ENCODE measurements at places on chromosomes 7 and 10. TPM values are rescaled to one million over a fixed set of nuclear protein-coding genes. Genes with fewer than 3 reads are reported as not detected.

GRCh38 chr7:101912716-101913110 is 95.3 kb downstream of the CUX1 start:
- peaks cover 4% of the 10 kb centered on the region for H3K27me3 ChIP-seq
- peaks cover 10% of the 10 kb centered on the region for H3K36me3 ChIP-seq
- H3K27ac ChIP-seq: no peak overlapping the region

- peaks cover 4% of the 10 kb centered on the region for H3K36me3 ChIP-seq
- DNase-seq: peak; percentile 0
- H3K4me3 ChIP-seq: peak overlapping the region; percentile 70
- peaks cover 5% of the 10 kb centered on the region for H3K27me3 ChIP-seq
These were observed 321.0 kb downstream of the WDR37 start for GRCh38 chr10:1377231-1377630.

GRCh38 chr7:158802535-158803366 is 26.6 kb downstream of the ESYT2 start:
- H3K27ac ChIP-seq: no peak overlapping the region
- H3K4me1 ChIP-seq: no peaks in the 10 kb centered on the region
- H3K4me3 ChIP-seq: no peak overlapping the region

GRCh38 chr7:33671531-33672262 is 233.6 kb upstream of the BMPER start:
- H3K27me3 ChIP-seq: peaks cover 3% of the 10 kb centered on the region
- DNase-seq: no peak
- H3K36me3 ChIP-seq: peaks cover 4% of the 10 kb centered on the region
- H3K27ac ChIP-seq: no peak overlapping the region
- H3K4me3 ChIP-seq: no peak overlapping the region

GRCh38 chr10:115272482-115272881 is 179.3 kb downstream of the ATRNL1 start:
- no peaks in the 10 kb centered on the region for H3K36me3 ChIP-seq
- DNase-seq: no peak
- peaks cover 2% of the 10 kb centered on the region for H3K27me3 ChIP-seq

GRCh38 chr10:91694170-91694794 is 61.4 kb upstream of the PPP1R3C start:
- no peak overlapping the region for H3K27ac ChIP-seq
- peaks cover 1% of the 10 kb centered on the region for H3K27me3 ChIP-seq
- no peak overlapping the region for H3K4me3 ChIP-seq
- no peaks in the 10 kb centered on the region for H3K4me1 ChIP-seq
- H3K36me3 ChIP-seq: no peaks in the 10 kb centered on the region

DNA sequence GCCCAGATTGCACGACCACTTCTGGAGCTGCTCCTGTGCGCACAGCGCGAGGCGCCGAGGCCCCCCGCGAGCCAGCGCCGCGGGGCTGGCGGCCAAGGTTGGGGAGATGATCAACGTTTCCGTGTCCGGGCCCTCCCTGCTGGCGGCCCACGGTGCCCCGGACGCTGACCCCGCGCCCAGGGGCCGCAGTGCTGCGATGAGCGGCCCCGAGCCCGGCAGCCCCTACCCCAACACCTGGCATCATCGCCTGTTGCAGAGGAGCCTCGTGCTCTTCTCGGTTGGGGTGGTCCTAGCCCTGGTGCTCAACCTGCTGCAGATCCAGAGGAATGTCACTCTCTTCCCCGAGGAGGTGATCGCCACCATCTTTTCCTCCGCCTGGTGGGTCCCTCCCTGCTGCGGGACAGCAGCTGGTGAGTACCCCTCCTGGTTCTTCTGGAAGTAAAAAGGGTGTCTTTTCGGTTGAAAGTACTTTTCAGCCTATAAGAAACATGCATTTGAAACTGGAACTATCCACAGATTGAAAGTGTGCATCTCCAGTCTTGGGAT is 683 bp downstream of the INSIG1 start:
- H3K36me3 ChIP-seq: peaks cover 23% of the 10 kb centered on the region
- no peak for DNase-seq
- H3K4me3 ChIP-seq: peak overlapping the region; percentile 96
- H3K4me1 ChIP-seq: peaks cover 33% of the 10 kb centered on the region
- H3K27ac ChIP-seq: peak overlapping the region; percentile 91
- peaks cover 3% of the 10 kb centered on the region for H3K27me3 ChIP-seq

DNA sequence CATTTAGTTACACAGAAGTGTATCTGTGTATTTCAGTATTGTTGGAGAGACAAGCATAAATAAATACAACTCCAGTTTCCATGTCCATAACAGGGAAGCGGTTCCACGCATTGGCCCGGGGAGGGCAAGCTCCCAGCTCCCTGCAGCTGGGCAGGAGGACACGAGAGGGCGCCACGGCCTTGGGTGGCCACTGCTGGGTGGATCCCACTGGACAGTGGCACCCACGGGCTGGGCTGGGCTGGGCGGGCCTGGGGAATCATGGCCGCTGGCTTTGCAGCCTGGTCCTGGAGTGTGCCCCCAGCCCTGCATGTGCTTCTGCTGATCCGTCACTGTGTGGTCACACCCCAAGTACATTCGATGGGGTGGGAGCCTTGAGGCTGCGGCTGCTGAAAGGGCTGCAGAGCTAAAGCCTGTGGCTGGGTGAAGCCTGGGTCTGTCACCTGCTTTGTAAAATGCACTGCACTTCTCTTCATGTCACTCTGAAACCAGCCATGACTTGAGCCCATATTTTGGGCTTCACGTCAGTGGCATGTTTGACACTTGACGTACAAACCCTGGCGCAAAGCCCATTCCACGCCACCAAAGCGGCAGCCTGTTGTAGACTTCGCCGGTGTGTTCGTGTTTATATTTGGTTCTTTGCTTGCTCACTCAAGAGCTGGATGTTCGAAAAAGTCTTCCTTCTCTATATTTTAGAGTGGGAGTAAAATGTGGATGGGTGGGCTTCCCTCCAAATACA is 27.5 kb downstream of the LRRC27 start:
- H3K4me1 ChIP-seq: no peaks in the 10 kb centered on the region
- peaks cover 9% of the 10 kb centered on the region for H3K27me3 ChIP-seq
- H3K4me3 ChIP-seq: no peak overlapping the region
- DNase-seq: no peak
- peaks cover 12% of the 10 kb centered on the region for H3K36me3 ChIP-seq

DNA sequence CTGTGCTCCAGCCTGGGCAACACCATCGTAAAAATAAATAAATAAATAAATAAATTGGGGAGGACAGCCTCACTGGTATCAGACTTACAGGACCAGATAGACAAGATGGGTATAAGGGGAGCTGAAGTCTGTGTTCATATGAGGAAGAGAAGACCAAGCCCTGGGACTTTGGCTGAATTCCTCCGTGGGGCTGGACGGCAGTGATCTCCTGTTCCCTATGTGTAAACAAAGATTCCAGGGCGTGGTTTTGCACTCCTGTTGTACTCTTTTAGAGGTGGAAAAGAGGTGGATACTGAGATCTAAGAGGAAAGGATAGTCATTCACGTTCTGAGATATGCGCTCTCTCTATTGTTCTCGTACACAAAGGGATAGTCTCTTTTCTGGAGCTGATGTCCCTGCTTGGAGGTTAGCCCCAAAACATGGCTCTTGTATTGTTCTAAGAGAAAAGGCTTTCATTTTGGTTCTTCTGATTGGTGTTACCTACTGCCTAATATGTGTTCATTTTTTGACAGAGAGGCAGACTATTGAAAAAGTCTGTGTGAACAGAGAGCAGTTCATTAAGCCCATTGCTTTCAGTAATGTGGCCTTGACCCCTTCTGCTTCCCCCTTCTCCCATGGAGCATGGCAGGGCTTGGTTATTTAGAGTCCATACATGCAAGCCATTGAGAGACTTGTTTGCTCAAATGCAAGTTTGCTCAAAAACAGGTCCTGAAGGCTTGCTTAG is 12.3 kb downstream of the KCTD7 start:
- peaks cover 9% of the 10 kb centered on the region for H3K4me1 ChIP-seq
- H3K36me3 ChIP-seq: peaks cover 37% of the 10 kb centered on the region
- H3K27ac ChIP-seq: no peak overlapping the region

GRCh38 chr7:157565981-157566630 is 229.3 kb downstream of the DNAJB6 start:
- H3K4me1 ChIP-seq: no peaks in the 10 kb centered on the region
- no peak overlapping the region for H3K27ac ChIP-seq
- no peak overlapping the region for H3K4me3 ChIP-seq
- H3K27me3 ChIP-seq: peaks cover 11% of the 10 kb centered on the region

- peaks cover 21% of the 10 kb centered on the region for H3K27me3 ChIP-seq
- DNase-seq: no peak
- H3K27ac ChIP-seq: peak overlapping the region; percentile 73
These were observed 1.3 kb downstream of the FASTK start for GRCh38 chr7:151079199-151079910.

DNA sequence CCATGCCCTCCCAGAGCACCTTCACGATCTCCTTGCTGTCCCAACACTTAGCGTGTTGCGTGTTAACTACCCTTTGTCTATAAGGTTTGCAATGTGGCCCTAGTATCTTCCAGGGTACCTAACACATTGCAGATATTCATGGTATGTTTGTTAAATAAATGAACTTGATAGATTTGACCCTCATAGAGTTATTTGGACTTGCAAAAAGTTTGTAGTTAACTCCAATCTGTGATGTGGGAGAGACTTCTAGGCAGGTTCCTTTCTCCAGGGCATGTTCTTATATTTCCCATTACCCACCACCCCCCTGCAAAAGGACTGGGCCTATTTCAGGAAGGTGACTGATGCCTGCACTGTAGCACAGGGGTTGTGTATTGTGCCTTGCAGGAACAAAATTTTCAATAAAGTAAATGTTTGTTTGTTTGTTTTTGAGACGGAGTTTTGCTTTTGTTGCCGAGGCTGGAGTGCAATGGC is 612 bp downstream of the HILPDA start:
- H3K4me3 ChIP-seq: peak overlapping the region; percentile 95
- H3K36me3 ChIP-seq: peaks cover 3% of the 10 kb centered on the region
- peak overlapping the region; percentile 78 for H3K27ac ChIP-seq
- H3K27me3 ChIP-seq: peaks cover 11% of the 10 kb centered on the region
- no peak for DNase-seq
- H3K4me1 ChIP-seq: peaks cover 30% of the 10 kb centered on the region

DNA sequence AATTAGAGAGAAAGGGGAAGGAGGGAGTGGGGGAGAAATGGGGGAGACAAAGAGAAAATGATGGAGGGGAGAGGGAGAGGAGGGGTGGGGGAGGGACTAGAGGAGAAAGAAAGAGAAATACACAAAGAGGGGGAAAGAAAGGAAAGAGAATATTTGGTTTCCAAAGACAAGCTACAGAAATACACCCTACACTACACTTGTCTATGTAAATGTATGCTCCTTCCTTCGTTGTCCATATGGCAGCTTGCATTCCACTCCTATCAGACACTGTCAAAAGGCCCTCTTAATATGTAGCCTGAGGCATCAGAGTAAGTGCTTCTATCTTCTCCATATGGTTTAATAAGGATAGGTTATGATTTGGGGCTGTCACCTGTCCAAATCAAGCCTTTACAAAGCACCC is 92.8 kb upstream of the FEZF1 start:
- H3K4me1 ChIP-seq: no peaks in the 10 kb centered on the region
- H3K36me3 ChIP-seq: peaks cover 5% of the 10 kb centered on the region
- H3K27me3 ChIP-seq: peaks cover 2% of the 10 kb centered on the region
- H3K4me3 ChIP-seq: no peak overlapping the region

DNA sequence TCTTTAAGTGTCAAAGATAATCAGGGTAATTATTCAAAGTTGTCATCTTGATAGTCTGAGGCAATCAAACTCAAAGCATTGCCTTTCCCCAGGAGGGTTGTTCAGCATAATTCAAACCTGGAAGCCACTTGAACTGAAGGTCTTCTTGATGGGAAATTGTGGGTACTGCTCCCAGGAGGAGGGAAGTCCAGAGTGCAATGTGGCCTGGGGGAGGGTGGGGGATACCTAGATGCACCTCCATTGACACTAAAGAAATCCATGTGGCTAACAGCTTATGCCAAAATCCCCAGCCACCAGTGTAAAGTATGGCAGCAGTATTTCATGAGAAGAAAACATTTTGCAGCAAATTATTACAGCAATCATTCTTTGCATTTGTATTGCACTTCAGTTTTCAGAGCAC is 114.9 kb downstream of the STRA8 start:
- DNase-seq: no peak
- no peaks in the 10 kb centered on the region for H3K36me3 ChIP-seq

DNA sequence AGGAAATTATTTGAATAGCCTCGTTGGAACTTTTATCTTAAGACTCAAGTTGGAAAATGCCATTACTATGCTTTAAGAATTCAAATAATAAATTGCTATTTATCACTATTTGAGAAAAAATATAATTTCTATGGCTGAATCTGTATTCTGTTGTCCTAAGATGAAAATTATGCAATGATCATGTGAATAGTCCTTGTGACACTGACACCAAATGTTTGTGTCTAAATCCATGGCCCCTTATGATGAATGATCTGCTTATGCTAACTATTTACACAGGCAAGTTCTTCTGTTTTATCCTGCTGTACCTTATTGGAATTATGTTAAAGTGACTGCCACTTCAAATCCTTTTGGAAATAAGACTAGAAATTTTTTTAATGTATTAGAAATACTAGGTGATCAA is 208.7 kb downstream of the DOCK4 start:
- peaks cover 3% of the 10 kb centered on the region for H3K36me3 ChIP-seq
- no peaks in the 10 kb centered on the region for H3K27me3 ChIP-seq
- H3K27ac ChIP-seq: peak overlapping the region; percentile 96
- H3K4me3 ChIP-seq: no peak overlapping the region
- peaks cover 15% of the 10 kb centered on the region for H3K4me1 ChIP-seq

DNA sequence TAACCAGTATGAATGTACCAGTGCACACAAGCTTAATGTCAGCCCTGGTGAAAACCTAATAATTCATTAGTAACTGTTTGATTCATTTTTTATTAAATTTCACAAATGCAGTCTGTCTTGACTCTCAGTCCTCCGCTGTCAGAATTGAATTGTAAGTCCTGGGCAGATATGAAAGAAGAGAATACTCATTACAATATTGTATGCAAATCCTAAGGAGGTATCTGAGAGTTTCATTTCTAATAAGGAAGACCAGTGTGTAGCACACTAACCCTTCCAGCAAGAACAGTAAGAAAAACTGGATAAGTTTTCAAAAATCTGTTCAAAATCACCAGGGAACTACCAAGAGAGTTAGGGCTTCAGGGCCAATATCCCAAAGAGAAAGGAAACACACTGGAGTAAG is 652.1 kb downstream of the SUGCT start:
- H3K27me3 ChIP-seq: no peaks in the 10 kb centered on the region
- no peaks in the 10 kb centered on the region for H3K4me1 ChIP-seq
- H3K27ac ChIP-seq: no peak overlapping the region
- no peak for DNase-seq
- H3K4me3 ChIP-seq: no peak overlapping the region
- no peaks in the 10 kb centered on the region for H3K36me3 ChIP-seq

DNA sequence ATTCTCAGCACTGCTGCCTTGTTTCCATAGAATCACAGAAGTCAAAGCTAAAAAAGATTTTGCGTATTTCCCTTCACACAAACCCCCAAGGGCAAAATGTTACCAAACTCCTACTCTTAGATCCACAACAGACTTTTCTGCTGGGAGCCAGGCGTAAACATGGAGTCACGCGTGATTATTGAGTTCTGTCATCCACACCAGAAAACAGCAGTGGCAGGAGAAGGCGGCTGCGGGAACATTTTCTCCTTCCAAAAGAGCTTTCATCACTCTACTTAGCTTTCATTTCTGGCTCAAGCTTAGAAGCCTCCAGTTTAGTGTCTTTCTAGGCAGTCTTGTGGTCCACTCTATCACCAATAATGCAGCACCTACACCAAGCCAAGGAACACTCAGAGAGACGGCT is 712.9 kb upstream of the NRP1 start:
- peaks cover 14% of the 10 kb centered on the region for H3K4me1 ChIP-seq
- no peak overlapping the region for H3K27ac ChIP-seq
- DNase-seq: no peak
- H3K27me3 ChIP-seq: peaks cover 3% of the 10 kb centered on the region

Gene CYP2E1
- 7.7 TPM for total RNA-seq

Gene VAX1
- 26.3 TPM for total RNA-seq

Gene LHFPL3
- total RNA-seq: not detected

Gene TAS2R3
- total RNA-seq: 0.74 TPM

Gene ZFYVE27
- 19.2 TPM for total RNA-seq

Gene STYXL1
- 46.3 TPM for total RNA-seq

Gene ACSM6
- total RNA-seq: not detected

Gene FZD1
- 38.7 TPM for total RNA-seq

Gene LBX1
- not detected for total RNA-seq

Gene LRGUK
- 0.64 TPM for total RNA-seq

Gene LMOD2
- total RNA-seq: not detected

Gene GFRA1
- total RNA-seq: 4.2 TPM

Measured in endothelial cell (in vitro differentiated cells).